ENCODE measurements at places on chromosomes 6 and 20.

DNA sequence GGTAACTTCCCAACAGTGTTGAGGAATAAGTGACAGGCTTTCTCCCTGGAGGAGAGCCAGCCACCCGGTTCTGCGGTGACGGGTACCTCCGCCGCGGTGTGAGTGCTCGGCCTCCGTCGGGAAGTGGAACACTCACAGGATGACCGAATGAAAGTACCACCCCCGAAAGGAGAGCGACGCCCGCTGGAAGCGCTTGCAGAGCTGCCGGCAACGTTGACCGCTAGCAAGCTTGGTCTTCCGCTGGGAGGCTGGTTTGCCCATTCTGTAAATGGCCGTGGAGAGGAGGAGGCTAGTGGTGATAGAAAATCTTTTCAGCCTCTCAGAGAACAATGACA lies 614 bp upstream of the TMEM242 start:
- DNase-seq = no peak

GRCh38 chr20:47173596-47174216 lies 182.8 kb downstream of the ZMYND8 start:
- DNase-seq = no peak

- no peak for DNase-seq
Observed at GRCh38 chr6:30641048-30641447, 5.9 kb upstream of the C6orf136 start.

DNA sequence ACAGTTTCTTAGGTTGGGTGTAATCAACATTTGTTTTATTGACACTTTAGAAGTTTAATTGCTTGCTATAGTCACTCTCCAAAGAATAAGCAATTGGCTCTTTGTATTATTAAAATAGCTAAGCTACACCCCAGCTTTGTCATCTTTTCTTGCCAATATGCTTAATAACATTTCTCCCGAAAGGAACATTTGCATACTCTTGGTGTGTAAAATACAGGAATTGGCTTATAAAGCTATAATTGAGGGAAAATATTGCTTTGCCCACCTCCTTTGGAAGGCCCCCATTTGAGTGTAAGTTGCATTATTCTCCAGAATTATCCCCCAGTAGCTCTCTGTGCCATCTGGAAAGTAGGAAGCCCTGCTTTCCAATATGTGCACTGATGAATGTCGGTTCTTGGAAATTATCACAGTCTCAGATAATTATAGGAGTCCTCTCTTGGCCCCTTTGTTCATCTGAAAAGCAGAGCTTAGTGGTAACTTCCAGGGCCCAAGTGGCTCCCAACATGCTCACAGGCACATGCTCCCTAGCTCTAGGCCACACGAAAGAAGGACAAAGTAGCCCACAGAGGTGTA lies 92.4 kb upstream of the B3GAT2 start:
- DNase-seq = no peak

GRCh38 chr20:6579824-6580223 lies 187.7 kb upstream of the BMP2 start:
- DNase-seq = no peak

- DNase-seq = no peak
Observed at GRCh38 chr6:3749977-3750316, 1.6 kb downstream of the PXDC1 start.

- no peak for DNase-seq
Observed at GRCh38 chr6:43709654-43710303, 22.2 kb upstream of the MRPS18A start.

GRCh38 chr6:166527849-166528248 lies 58.6 kb downstream of the RAMACL start:
- no peak for DNase-seq

GRCh38 chr6:160990847-160991405 lies 643 bp upstream of the MAP3K4 start:
- DNase-seq = no peak

DNA sequence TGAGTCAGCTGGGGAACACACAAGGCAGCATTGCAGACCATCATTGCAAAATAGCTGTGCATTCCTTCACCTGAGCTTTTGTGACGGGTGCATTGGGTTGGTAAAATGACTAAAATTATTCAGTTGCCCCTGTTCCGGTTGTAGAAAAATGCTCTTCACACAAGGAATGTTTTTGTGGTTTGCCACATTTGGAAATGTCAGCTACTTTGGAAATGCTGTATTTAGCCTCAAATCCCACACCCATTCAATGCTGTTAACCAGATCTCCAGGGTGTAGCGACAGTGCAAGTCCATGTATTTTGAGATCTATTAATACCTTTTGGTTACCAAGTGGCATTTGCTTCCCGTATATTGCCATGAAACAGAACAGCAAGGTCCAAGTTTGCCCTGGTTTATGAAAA lies 201.2 kb downstream of the FOXA2 start:
- no peak for DNase-seq

- no peak for DNase-seq
Observed at GRCh38 chr20:24745617-24746350, 203.3 kb upstream of the CST7 start.

GRCh38 chr6:136201732-136202131 lies 48.4 kb downstream of the MTFR2 start:
- DNase-seq = no peak

- DNase-seq = no peak
Observed at GRCh38 chr20:56776345-56776744, 147.2 kb downstream of the TFAP2C start.

DNA sequence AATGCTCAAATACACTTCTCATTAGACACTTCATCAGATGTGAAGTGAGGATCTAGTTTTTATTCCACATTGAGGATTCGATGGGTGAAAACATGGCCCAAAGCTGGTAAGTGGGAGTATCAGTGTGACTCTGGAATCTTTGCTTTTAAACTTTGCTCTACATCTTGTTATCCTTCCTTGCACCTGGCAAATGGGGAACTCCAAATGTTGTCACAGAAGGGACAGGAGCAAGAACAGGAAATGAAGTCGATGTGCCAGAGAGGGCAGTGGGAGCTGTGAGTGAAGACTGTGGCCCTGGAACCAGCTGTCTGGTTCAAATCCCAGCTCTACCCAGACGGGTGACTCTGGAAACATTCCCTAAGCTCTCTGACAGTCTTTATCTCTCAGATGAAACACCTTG lies 86.7 kb upstream of the AGPAT4 start:
- no peak for DNase-seq

DNA sequence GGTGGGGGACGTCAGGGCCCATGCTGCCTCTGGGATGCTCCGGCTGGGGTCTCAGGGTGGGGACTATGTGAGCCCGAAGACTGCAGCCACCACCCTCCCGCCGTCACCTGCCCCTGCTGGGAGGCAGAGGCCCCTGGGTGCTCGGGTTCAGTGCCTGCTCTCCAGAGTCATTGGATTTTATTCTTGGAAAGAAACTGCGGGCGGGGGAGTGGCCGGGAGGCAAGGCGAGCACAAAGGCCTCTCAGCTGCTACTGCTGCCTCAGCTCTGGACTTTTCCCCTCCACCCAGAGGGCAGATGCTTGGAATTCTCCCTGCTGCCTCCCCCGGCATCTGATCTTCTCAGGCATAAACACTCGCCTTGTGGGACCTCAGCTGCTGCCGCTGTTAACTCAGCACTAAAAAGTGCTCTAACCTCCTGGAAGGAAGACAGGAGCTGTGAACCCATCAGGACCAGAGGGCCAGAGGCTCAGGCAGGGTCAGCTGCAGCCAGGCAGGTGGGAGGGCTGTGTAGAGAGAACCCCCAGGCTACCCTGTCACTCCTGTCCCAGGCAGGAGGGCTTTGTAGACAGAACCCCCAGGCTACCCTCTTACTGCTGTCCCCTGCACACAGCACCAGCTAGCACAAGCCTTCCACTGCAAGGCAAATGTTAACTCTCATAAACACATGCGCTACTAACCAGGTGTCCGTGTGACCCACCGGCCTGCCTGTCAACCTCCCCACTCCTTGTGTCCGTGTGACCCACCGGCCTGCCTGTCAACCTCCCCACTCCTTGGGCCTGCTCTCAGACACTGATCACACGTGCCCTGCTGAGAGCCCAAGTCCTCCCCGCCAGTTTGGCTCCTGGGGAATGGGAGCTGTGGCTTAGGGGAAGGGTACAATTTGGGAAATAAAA lies 9.4 kb upstream of the FRMD1 start:
- no peak for DNase-seq

DNA sequence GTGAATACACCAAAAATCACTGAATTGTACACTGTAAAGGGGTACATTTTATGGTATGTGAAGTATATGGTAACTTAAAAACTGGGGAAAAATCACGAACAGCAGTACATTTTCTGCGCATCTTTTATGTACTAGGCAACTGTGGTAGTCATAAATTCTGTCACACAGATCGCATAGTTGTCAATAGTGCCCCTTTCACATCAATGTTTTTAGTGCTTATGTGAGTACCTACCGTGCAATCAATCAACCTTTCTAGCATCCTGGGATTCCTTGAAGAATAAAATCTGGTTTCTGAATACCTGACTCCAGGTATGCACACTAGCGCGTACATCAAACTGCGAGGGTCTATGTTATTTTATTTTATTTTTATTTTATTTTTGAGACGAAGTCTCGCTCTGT lies 637 bp upstream of the RPF2 start:
- no peak for DNase-seq

- no peak for DNase-seq
Observed at GRCh38 chr20:10921491-10922010, 247.8 kb upstream of the JAG1 start.

- DNase-seq = no peak
Observed at GRCh38 chr6:11494786-11495564, 42.6 kb upstream of the TMEM170B start.

DNA sequence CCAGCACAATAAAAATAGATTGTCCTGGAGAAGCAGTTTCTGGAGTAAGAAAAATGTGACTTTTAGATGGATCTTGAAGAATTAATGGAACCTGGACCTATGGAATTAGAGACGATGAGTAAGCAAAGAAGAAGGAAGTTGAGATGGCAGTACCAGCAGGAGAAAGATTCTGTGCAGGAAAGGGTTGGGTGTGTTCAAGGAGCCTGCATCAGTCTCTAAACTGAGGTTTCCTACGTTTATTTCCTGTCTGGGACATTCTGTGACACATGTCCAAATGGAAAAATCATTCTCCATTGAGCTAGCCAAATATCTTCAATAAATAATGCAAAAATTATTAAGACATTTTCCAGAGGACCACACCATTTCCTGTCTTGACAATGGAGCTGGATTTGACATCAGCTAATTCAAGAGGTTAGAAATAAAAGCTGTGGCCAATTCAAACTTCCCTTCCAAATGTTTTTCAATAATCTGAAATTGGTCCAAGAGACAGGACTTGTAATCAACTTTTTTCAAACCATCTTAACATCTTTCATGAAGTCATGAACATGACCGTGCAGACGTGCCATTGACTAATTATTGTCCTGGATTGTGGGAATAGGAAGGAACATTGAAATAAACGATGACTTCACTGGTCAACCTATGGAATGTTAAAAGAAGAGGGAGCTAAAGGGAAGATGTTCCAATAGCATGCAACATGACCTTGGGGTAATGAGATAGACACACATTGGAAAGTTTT lies 198.3 kb downstream of the ZNF217 start:
- DNase-seq = no peak

DNA sequence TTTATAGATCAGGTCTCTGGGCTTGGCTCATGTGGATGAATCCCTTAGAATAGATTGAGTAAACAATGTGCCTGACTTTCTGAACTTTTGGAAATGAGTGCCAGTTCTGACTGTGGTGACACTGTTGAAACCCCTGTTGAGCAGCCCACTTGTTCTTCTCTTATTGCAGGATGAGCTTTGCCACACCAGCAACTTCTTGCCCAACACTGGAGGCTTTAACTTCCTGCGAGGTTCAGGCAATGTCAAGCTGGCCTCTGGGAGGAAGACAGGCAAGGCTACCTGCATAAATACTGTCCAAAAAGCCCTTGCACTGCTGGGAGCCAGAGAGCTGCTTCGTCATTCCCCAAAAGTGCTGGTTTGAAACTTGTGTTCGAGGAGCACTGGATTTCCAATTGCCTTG lies 32.8 kb upstream of the SMIM8 start:
- DNase-seq = no peak

DNA sequence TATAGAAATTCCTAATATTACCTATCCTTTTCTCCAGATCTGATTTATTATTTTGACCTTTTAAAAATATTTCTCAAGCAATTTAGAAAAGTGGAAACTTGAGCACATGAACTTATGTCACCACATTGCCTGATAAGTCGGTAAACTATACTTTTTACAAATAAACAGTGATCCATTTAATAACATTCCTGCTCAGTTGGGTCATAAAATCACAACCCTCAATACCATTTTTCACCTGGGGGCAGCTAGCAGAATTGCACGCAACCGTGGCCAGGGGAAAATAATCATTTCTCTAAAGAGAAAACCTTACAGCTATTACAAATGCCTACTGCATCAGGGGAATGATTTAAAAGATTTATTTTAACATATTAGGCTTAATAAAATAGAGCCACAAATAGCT lies 614.5 kb downstream of the PHF3 start:
- no peak for DNase-seq

DNA sequence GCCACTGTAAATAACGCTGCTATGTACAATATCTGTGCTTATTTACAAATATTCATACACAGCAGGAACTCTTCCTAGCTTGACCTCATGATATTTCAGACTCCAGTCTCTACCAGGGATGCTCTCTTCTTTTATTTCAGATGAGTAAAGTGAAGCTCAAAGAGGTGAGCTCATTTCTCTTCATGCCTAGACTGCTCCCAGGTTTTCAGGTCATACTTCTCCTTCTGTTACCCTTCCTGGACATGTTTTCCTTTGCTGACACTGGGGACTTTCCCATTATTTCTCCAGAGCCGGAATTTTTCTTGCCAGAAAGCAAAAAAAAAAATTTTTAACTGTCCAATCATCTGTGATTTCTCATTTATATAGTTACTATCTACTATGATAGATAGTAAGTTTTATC lies 147.2 kb upstream of the DST start:
- no peak for DNase-seq

DNA sequence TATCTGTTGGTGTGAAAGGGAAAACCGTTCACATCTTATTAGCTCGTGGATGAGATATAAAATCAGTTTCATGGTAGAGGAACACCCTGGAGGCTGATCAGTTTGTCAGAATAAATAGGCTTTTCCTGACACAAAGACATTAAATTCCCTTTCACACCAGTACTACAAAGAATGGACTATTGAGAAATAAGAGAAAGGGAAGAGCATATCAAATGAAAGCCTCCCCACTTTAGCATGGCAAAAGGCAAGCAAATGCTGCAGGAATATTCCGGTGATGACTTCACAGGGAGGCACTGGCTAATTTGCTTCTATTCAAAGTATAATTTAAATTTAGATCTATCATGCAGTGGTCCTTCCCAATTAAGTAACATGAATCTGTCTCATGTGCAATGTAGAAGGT lies 115.9 kb upstream of the AGPAT4 start:
- DNase-seq = no peak

DNA sequence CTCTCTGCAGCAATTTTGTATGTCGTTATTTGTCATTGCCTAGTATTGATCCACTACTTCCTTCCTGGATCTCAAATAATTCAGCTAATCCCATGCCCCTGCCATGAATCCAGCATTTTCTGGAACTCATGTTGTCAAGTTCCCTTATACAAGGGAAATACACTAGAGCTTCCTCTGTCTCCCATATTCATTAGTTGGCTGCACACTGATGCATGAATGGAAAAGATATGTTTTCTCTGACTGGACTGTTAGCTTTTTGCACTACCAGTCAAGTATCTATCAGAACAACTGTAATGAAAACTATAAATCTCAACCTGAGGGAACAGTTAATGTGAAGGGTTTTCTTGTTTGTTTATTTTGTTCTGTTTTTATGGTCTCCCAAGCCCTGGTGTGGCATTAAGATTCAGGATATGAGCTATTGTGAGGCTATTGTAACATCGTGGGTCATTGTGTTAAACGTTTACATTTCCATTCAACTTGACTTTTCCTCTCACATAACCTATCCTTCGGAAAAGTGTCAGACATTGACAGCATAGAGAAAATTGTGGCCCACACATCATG lies 102.5 kb upstream of the FAM8A1 start:
- no peak for DNase-seq
